GM23248 (cell line): ENCODE measurements at places on chromosomes 5 and 9.
A peak's percentile ranks its signal among the peaks of the same experiment; 100 is the strongest.

- no peak for DNase-seq
Measured at GRCh38 chr5:155017610-155018009, 4.1 kb downstream of the KIF4B start.

DNA sequence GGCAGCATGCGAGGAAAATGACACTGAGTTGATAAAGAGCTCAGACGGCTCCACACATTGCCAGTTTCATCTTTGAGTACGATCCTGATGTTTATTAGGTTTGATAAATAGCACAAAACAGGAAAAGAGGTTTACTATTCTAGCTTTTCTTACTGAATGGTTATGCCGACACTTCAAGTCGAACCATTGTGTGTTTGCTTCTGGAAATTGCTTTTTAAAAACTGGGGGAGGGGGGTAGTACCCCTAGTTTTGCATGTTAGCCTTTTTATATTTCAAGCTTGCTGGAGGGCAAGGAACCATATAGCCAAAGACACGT, 5.2 kb downstream of the PTCH1 start:
- no peak for DNase-seq

DNA sequence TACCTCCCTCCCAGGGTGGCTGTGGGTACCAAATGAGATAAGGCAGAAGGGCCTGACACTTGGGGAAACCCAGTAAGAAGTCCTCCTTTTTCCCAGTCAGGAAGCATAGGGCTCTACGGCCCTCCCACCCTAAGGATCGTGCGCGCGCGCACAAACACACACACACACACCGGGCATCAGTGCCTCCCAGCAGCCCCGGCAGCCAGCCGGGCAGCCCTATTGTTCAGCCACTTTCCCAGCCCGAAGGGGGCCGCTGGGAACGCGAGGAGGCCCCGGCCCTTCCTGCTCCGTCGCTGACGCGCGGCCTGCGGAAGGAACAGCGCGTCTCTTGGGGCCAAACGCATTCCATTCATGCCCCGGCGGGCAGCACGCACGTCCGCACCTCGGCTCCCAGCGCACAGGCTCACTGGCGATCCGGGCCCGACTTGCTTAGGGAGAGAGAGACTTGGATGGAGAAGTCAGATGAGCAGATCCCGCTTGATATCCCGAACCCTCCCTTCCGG, 22.6 kb downstream of the DUSP1 start:
- DNase-seq: no peak

GRCh38 chr9:76456202-76456926, 2.6 kb upstream of the GCNT1 start:
- peak; percentile 23 for DNase-seq

DNA sequence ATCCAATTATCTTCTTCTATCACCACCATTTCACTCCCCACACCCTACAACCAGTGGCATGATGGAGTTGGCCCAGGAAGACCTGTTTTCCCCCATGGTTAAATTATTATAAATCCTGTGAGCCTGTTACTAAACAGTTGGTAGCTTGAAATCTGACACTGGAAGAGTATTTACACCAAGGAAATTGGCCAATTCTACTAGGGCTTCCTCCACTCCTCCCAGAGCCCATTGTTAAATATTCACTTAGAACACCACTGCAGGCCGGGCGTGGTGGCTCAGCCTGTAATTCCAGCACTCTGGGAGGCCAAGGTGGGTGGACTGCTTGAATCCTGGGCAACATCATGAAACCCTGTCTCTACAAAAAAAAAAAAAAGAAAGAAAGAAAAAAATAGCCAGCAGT, 32.4 kb upstream of the CKS2 start:
- DNase-seq: no peak

DNA sequence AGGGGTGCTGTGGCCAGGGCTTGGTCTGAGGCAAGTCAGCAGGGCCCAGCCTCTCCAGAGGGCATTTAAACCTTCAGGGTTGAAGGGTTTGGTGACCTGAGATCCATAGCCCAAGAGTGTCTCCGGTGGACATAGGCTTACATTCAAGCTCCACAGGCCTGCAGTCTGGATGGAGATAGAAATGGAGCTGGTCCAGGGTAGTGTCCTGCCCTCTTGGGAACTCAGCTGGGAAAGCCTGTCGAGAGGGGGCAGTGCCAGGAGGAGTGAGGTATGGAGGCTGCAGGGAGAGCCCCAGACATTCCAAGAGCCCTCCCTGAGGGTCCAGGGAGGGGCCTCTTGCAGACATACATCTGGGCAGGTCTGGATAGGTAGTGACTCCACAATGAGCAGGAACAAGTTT, 177.0 kb upstream of the MVB12B start:
- DNase-seq: no peak

- no peak for DNase-seq
Measured at GRCh38 chr9:89686126-89686525, 81.3 kb downstream of the GADD45G start.

- no peak for DNase-seq
Measured at GRCh38 chr5:143037071-143037470, 266.9 kb downstream of the ARHGAP26 start.

DNA sequence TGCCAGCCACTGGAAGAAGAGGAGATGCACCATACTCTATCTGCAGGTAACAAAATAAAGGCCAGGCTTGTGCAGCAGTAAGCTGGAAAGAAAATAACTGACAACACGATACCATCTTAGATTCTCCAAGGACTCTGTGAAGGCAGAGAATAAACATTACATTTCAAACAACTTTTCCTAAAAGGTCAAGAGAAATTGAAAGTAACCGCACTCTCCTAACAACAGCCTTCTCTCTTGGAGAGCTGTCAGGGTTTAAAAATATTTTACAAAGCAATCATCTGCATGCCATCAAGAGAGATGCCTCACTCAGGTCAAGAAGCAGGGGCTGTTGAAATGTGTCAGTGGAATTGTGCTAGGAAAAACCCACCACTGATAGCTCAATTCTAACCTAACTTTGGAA, 13.5 kb upstream of the TTLL11 start:
- DNase-seq: no peak

GRCh38 chr9:23849379-23850035, 23.5 kb upstream of the ELAVL2 start:
- no peak for DNase-seq

DNA sequence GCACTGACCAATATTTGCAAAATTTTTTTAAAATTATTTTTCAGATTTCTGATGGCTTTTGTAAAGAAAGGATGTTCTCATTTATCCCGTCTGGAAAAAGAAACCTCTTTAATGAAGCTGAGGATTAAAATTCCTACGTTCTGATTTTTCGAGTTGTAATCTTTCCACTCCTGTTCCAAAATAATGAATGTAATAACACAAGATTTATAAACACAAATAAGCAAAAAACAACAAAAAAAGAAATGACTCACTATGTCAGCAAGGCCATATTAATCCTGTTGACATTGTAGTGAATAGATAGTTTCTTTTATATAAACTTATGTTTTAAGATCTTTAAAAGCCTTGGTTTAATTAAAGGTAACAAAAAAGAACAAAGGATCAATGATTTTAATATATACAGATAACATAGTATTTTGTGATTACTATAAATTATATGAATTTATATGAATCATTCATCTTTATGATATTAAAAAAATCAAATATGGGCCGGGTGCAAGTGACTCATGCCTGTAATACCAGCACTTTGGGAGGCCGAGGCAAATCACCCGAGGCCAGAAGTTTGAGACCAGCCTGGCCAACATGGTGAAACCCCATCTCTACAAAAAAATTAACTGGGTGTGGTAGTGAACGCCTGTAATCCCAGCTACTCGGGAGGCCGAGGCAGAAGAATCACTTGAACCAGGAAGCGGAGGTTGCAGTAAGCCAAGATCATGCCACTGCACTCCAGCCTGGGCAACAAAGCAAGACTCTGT, 336.6 kb upstream of the DAB2 start:
- no peak for DNase-seq

DNA sequence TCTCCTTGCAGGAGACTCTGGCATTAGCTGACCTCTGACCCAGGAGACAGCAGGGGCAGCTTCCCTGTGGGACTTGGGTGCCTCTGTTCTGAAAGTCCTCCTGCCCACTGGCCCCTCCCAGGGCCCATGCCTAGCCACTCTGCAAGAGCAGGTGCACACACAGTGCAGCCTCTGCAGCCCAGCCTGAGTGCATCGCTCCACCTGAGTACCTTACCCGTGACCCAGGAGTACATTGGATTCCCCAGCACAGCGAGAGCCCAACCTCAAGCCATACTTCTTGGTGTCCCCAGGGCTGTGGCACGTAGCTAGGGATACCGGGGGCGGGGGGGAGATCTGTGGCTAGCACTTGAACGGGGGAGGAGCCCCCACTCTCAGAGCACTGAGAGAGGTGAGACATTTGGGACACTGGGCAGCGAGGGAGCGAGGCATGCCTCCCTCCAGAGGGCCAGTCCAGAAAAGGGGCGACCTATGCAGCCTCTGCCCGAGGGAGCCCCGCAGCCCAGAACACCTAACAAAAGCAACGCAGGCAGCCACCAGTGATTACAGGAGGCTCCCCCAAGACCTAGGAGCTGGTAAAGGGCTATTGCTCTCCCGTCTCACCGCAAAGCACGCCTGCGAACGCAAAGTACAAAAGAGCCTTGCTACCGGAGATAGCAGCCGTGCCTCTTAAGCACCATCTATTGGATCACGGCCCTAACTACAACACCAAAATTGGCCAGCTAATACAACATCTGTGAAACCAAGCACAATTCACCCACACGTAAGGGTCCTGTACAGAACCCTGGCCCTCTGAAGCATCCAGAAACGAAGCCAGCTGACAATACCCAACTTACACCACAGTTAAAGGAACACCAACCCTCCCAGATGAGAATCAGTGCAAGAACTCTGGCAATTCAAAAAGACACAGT, 826 bp upstream of the PRDM9 start:
- DNase-seq: peak; percentile 35
